ENCODE measurements at places on chromosomes 12 and 14.

DNA sequence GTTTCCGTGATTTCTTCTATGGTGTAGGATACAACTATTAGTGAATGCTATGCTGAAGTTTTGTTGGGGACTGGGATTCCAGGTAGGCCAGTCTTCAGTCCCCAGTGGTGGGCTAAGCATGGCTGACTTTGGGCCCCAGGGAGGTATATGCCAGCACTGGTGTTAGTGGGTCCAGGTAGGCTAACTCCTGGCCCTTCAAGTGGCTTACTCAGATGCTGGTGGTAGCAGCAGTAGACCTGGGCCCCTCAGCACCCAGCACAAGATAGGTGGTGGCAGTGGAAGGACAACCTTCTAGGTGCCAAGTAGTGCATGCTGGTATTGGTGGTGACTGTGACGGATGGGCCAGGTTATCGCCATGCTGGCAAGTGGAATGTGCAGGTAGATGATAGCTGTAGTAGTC lies 955.1 kb downstream of the TMTC2 start:
- DNase-seq: no peak

DNA sequence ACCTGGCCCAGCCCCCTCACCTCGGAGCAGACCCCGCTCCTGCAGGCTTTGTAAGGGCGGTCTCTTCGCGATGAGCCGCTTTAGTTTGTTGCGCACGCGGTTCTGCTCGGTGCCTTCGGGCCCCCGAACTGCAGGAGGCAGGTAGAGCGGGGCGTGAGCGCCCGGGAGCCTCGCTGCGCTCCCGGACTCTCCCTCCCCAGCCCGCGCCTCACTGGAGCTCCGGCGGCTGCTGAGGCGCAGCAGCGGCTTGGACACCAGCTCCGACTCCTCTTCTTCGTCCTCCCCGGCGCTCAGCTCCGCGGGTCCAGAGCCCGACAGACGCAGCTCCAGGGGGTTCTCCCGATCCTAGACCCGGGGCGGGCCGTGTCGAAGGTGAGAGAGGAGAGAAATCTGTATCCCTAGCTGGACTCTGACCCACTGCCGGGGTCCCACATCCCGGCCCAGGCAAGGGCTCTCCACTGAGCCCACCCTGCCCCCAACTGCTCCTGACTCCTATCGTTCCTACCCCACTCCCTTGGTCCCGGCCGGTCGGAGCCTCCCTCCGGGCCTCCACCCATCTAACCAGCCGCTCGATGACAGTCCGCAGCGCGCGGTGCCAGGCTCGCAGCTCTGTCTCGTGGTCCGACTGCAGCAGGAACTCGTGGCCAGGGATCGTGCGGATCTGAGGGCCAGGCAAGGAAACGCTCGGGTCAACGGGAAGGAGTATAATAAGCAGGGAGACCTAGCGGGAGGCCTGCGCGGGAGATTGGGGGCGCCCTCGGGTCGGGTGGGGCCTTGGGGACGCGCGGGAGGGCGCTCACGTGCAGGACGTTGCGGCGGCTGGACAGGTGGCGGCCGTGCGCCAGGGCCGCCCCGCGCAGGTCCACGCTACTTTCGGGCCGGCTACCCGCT lies 4.2 kb downstream of the ARHGAP9 start:
- DNase-seq: no peak

GRCh38 chr12:56086608-56087007 lies 6.6 kb downstream of the ERBB3 start:
- DNase-seq: no peak

GRCh38 chr12:131895640-131896079 lies 1.2 kb downstream of the ULK1 start:
- no peak for DNase-seq

DNA sequence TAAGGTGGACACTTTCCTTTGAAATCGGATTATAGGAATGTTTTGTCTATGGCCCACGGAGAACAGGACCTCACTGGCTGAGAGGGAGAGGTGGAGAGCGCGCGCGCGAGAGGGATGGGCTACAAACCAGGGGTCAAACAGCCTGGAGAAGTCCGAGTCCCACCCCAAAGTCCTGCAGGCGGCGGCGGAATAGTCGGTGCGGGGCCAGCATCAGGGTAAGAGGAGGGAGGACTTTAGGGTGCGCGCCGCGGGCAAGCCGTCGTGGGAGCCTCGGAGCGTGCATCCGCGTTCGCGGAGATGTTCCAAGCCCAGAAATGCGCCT lies 3.3 kb upstream of the HOXC8 start:
- DNase-seq: no peak

GRCh38 chr14:73809391-73809790 lies 42.2 kb upstream of the PTGR2 start:
- DNase-seq: no peak

DNA sequence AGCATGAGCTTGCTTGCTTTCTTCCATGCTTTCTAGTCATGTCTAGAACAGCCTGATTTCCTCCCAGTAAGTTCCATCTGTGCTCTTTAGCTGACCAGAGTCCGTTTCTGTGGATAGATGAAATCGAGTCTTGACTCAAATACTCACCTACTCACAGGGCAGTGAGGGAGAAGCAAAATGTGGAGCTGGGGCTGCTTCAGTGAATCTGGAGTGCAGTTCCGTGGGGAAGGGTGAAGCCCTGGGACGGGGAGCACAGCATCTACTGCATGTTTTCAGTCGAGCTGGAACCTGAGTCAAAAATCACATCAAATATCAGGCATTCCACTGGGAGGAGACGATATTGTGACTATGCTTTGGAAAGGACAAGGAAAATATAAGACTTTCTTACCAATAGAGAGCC lies 70.3 kb upstream of the PRMT8 start:
- DNase-seq: no peak

GRCh38 chr14:76784881-76785280 lies 23.6 kb downstream of the VASH1 start:
- DNase-seq: peak; percentile 91

DNA sequence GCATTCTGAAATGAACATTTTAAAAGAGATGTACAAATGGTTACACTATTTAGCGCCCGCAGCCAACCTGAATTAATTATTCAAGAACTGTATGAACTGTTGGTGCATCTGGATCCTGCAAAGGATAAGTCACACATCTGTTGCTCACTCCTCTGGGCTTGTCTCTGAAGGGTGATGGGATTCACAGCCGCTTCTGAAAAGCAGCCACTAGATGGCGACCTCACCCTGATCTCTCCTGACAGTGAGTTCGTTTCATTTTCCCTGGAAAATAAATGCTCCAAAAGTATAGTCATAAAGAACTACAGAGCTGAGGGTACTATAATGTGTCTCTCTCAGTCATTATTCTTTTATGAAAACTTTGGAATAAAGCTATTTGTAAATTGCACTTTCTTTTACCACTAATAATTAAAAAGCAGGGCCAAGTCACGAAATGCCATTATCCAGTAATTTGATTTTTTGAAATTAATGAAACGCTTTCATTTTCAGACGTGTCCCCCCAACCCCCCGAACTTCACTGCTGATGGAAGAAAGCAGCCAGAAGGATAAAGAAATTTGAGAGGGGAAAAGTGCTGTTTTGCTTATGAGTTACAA lies 789.6 kb downstream of the NRXN3 start:
- peak; percentile 45 for DNase-seq

GRCh38 chr12:113533842-113534375 lies 62.2 kb upstream of the LHX5 start:
- DNase-seq: no peak

DNA sequence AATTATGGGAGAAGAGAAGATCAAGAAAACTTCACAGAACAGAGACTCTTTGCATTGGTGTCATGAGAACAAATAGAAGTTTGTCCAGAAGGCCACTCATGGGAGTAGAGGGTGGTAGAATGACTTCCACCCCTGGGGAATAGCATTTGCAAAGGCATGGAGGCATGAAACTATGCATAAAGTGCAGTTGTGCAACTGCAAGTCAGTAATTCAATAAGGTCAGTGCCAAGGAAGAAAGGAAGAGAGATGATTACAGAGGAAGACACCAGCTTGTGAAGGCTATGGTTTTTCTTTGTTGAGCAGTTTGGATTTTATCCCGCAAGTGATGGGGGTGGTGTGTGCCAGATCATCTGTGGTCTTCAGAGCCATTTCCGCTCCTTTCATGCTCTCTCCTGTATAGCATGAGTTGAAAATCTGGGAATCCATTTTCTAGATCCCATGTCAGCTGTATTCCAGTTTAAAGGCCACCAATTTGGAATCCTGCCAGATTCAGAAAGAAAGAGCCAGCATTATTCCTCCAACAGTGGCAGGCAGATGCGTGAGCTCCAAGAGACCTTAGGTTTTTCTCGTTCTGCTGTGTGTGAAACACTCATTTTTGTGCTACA lies 67.6 kb upstream of the GRIN2B start:
- no peak for DNase-seq

GRCh38 chr12:110371408-110372055 lies 32.0 kb downstream of the ANAPC7 start:
- DNase-seq: no peak

- DNase-seq: no peak
These were observed 183.8 kb upstream of the HIF1A start for GRCh38 chr14:61511558-61511948.

- no peak for DNase-seq
These were observed 90.1 kb downstream of the NCOR2 start for GRCh38 chr12:124477107-124477915.

DNA sequence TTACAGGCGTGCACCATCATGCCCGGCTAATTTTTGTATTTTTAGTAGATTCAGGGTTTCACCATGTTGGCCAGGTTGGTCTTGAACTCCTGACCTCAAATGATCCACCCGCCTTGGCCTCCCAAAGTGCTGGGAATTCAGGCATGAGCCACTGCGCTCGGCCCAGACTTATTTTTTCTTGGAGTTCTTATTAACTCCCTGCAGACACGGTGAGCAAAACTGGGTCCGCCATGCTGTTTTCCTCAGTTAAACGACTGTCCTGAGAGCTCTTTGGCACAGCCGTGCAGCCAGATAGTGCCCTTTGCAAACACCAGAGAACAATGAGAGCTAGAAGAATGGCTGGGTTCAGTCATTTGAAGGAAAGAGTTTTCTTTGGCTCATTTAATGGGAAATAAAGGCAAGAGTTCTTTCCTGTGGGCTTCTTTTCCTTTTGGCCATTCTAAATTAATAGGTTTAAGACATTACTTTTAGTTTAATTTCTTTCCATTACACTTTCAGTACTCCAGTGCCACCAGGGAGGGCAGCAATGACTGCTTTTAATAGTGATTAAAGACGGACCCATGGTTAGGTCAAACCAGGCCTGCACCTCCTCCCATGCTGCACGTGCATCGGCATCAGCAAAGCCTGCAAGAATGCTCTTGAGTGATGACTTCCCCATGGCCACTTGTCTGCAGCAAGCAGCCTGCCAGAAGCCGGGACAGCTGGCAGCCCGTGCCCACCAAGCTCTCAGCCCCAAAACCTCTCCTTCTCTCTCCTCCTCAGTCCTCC lies 60.7 kb downstream of the VCPKMT start:
- DNase-seq: no peak

- no peak for DNase-seq
These were observed 50.9 kb upstream of the DIP2B start for GRCh38 chr12:50453872-50454271.

- no peak for DNase-seq
These were observed 40.3 kb upstream of the CERS5 start for GRCh38 chr12:50207424-50207823.

- DNase-seq: no peak
These were observed 85.2 kb upstream of the ZFP36L1 start for GRCh38 chr14:68877993-68878575.

DNA sequence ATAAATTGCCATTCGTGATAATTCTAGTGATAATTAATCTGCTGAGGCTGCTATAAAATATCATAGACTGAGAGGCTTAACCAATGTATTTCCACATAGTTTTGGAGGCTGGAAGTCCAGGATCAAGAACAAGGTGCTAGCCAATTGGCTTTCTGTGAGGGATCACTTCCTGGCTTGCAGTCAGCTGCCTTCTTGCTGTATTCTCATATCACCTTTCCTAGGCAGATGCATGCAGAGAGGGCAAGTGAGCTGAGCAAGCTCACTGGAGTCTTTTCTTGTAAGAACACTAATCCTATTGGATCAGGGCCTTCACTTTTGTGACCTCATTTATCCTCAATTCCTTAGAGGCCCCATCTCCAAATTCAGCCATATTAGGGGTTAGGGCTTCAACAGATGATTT lies 640.7 kb downstream of the DIO2 start:
- DNase-seq: no peak

DNA sequence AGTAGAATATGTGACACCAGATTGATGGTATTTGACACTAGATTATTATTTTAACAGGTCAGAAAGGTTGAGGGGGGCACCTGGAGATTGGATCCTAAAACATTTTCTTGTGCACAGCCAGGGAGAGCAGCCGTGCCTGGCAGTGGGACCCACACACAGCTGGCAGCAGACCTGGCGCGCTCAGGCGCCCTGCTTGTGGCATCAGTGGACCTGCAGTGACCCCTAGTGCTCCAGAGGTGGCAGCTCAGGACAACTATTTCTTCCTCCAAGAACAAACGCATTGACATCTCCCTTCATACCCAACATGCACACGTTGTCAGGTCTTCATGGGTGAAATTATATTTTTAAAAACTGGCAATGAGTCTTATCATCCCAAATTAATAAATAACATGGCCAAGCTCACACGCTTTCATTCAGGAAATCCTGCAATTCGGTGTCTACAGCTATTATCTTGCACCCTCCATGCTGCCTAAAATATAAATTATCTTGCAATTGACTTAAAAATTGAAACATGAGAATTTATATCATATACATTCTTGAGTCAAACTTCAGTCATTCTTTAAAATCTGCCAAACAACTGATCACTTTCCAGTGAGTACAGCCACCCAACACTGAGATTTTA lies 7.7 kb upstream of the TMEM132D start:
- peak; percentile 12 for DNase-seq

- DNase-seq: no peak
These were observed 75.4 kb downstream of the BTG1 start for GRCh38 chr12:92070054-92070863.

DNA sequence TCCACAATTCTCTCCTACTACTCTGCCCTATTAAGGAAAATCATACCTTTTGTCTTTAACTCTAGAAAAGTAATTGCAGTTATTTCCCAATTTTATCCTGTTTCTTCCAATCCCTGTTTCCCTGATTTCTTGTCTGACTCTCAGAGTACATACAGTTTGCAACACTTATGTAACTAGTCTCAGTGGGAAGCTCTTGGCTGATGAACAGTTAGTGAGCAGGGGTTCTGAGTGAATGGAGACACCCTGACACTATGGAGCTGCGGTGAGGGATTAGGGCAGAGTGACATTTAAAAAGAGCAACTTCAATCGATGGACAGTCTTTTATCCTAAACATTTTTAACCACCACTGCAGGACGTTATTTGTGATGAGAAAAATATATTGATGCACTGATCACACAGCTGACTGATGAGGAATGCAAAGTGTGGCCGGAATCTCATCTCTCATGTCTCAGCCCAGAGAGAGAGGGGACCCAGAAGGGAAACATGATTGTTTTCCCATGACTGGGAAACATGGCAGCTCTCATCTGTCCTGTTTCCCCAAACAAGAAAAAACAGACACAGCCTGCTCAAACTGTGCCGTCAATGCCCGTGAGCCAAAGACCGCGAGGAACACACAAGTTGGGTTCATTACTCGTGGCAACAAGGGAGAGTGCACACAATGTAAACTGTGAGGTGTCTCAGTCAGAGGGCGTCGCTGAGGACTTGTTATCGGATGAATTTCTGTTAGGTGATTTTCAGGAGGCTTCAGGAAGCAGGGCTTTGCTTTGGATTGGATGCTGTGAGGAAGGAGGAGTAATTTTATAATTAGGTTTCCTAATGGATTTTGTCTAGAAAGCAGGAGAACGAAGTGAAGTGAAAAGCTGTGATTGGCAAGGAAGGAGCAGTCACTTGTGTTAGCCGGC lies 5.2 kb upstream of the SLC6A13 start:
- no peak for DNase-seq

Measured in heart right ventricle (tissue), 16 donors.